ENCODE measurements at places on chromosomes 7 and 10.
A peak's percentile ranks its signal among the peaks of the same experiment; 100 is the strongest.

GRCh38 chr7:16998481-16999051 is 116.8 kb upstream of the AGR3 start:
- DNase-seq = no peak

GRCh38 chr7:134485203-134485602 is 26.3 kb upstream of the AKR1B1 start:
- no peak for DNase-seq

DNA sequence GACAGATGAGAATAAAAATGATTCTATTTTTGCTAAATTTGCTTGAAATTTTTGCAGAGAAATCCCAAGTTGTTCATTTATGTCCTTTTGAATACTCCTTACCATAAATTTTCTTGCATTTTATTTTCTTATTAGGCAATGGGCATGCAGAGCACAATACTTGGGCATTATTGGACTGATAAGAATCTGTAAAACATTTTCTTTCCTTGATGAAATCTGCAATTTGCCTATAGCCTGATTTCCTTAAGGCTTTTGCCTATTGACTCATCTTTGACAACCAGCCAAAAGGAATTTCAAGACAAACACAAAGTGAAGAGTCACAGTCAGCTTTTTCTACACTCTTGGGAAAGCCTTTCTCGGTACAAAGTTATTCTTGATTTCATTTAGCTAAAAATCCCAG is 30.5 kb upstream of the GNAT3 start:
- DNase-seq = no peak

DNA sequence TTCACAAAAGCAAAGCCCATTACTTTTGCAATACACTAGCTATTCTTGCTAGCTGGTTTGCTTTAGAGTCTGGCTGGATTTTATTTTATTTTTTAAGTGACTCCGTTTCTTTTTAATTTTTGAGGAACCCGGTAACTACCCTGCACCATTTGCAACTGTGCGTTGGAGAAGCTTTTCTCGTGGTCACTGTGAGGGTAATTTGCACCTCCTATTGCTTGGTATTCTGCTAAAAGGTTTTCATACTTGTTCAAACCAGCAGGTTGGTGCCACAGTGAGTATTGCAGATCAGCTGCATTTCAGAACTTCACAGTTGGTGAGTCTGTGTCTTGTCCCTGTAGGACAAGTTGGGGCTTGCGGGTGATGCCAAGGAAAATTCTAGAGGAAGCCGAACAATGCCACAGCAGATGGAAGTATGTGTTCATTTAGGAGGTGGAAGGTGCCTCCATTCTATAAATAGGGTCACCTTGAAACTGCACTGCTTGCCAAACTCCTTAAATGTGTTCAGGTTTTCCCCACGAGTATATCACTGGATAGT is 3.9 kb upstream of the NMT2 start:
- DNase-seq = no peak

GRCh38 chr7:100951888-100952560 is 2.7 kb downstream of the MUC3A start:
- no peak for DNase-seq

DNA sequence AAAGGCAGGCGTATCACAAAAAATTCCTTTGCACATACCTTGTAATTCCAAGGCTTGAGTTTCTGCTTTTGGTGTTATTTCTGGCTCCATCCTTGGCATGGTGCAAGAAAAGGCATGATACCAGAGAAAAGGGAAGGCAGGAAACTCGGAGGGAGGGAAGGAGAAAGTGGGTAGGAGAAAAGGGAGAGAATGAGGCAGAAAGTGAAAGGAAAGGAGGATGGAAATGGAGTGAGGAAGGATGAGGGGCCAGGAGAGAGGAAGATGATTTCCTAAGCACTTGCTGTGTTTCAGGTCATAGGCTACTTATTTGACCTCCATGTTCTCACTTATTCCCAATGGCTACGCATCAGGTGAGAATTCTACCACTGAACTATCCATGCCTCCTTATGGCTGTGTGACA is 110.8 kb upstream of the JCAD start:
- no peak for DNase-seq

GRCh38 chr10:7481368-7481765 is 70.5 kb upstream of the SFMBT2 start:
- no peak for DNase-seq

DNA sequence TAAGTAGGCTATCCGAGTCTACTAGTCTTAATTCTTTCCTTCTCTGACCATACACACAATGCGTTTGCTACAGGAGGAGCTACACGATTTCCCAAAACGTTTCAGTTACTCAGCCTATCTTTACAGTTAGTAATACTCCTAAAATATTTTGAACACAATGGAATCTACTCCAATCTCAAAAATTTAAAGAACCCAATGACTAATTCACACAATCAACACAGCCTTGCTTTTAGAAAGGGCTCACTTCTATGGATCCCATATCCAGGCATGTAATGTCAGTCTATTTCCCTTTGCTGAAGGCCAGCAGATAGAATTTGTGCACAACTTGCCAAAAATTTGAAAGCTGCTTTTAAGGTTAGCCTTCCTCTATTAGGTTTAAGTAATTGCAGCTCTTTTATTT is 107.2 kb downstream of the VPS41 start:
- no peak for DNase-seq

DNA sequence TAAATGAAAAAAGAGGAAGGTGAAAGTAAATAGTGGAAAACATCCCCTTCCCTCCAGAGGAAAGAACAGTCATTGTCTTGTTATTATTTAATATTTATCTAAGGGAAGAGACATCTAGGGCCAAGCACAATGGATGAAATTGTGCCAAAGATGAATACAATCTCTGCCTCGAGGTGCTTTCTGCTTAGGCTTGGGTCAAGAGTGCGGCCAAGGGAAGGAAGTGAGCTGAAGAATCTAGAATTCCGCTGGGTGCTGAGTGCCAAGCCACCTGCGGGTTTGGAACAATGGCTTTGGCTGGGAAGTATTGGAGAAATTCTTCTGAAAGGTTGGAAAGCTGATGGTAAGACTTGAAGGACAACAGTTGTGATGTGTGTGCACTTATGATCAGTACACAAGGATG is 531.3 kb upstream of the FZD8 start:
- DNase-seq = no peak

- no peak for DNase-seq
These were observed 60.1 kb downstream of the BTRC start for GRCh38 chr10:101414034-101414433.

DNA sequence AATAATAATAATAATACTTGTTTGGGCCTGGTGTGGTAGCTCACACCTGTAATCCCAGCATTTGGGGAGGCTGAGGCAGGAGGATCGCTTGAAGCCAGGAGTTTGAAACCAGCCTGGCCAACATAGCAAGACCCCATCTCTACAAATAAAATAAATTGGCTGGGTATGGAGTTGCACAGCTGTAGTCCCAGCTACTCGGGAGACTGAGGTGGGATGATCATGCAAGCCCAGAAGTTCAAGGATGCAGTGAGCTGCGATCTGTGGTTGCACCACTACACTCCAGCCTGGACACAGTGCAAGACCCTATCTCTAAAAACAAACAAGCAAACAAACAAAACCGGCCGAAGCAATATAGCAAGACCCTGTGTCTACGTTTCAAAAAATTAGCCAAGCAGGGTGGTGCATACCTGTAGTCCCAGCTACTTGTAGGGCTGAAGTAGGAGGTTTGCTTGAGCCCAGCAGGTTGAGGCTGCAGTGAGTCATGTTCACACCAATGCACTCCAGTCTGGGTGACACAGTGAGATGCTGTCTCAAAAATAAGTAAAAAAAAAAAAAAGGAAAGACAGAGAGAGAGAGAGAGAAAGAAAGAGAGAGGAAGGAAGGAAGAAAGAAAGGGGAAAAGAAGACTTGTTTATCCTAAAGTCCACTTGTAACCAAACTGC is 85.6 kb upstream of the KDM7A start:
- no peak for DNase-seq

- DNase-seq = no peak
These were observed 168.6 kb downstream of the NRP1 start for GRCh38 chr10:33165911-33166310.

GRCh38 chr7:126659124-126659523 is 593.6 kb downstream of the GRM8 start:
- DNase-seq = no peak

DNA sequence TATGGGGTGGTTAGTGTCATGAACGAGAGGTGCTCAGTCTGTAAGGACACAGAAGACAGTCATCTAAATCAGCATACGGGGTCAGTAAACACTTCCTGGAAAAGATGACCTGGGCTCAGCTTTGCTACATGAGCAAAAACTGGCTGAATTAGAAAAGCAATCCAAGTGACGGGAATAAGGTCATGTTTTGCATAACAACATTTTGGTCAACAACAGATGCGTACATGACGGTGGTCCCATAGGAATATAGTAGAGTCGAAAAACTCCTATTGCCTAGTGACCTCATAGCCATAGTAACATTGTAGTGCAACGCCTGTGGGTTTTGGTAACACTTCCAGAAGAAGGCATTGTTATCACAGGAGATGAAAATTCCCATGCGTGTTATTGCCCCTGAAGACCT is 92.9 kb downstream of the CTNNA3 start:
- DNase-seq = no peak

DNA sequence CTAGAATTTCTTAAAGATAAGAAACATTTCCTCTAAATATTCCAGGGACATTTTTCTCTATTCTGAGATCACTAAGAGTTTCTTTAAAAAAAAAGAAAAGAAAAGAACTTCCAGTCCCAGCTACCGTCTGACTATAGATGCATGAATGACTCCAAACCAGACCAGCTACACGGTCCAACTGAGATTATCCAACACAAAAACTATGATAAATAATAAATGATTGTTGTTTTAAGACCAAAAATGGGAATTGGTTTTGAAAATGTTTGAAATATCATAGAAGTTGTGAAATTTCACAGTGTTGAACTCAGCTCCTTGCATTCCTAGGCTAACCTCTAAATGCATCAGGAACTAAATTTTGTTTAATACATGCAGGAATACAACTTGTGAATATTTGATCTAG is 1619.6 kb upstream of the LRRTM3 start:
- no peak for DNase-seq

DNA sequence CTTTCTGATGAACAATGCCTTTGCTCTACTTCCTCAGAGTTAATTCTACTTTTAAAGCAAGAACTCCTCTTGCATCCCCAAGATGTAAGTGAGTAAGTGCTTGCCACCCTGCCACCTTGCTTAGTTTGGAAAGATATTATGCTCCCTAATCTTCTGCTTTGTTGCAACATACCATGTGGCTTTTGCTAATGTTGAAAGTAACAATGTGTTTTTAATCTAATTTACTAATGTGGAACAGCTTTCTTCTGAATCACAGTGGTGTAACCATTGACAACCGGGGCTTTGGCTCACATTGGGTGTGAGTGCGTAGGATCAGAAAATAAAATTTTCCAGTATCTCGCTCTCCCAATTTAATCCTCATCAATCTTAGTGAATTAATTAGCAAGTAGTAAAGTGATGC is 254.1 kb upstream of the PTER start:
- no peak for DNase-seq

DNA sequence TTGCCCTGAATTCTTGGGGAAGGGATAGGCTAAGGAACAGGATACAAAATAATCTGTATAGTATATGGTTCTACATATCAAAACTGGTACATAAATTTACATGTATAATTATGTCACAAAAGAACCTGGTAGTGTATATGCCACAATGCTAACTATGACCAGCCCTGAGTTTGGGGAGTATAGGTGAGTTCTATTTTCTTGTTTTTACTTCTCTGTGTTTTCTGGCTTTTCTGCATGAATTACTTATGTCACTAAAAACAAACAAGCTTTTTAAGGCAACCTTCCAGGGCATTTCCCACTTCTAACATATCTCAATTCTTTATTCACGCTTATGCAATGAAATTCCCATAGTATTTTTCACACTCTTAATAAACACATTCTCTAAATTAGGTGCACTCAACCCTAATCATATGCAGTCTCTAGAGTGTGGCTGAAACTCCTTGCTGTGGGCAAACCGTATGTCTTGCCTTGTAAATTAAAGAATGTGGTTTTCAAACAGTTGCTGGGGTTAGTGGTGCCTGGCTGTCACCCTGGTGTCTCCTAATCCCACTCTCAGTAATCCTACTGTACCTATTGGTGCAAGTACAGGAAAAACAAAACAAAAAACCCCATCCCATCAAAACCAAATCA is 14.0 kb upstream of the INSIG1 start:
- DNase-seq = no peak

- DNase-seq = no peak
These were observed 28.6 kb upstream of the LANCL2 start for GRCh38 chr7:55336540-55336939.

DNA sequence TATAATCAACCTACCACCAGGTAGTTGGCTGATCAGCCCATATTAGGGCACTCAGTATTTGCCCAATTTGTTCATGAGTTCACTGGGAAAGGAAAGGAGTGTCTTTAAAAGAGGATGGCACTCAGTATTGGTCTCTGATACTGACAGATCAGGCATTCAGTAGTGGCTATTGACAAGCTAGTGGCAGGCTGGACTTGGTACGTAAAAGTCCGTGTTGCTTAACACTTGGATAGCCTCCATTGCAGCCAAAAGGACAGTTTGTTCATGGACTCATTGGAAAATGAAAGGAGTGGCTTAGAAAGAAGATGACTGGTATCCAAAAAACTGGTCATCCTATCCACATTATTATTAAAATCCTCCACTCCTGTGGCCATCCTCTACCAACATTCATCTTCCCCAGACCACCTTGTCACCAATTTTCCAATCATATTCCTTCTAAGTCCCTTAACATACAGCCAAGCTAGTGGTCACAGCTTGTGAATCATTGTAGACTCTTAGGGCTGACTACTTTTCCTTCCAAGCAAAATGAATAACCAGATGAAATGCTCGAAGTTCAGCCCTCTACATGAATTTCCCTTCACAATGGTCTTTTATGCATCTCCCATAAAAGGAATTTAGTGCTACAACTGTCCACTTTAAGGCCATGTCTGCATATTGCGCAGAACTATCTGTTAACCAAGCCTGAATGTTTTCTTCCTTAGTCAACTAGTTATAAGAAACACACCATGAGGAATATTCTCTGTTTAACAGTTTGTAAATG is 78.6 kb upstream of the MAGI2 start:
- no peak for DNase-seq

GRCh38 chr10:74029943-74030342 is 32.0 kb downstream of the VCL start:
- DNase-seq = no peak

GRCh38 chr7:123573341-123573740 is 15.7 kb upstream of the NDUFA5 start:
- DNase-seq = no peak

- no peak for DNase-seq
These were observed 165.0 kb downstream of the JMJD1C start for GRCh38 chr10:63300801-63301200.

DNA sequence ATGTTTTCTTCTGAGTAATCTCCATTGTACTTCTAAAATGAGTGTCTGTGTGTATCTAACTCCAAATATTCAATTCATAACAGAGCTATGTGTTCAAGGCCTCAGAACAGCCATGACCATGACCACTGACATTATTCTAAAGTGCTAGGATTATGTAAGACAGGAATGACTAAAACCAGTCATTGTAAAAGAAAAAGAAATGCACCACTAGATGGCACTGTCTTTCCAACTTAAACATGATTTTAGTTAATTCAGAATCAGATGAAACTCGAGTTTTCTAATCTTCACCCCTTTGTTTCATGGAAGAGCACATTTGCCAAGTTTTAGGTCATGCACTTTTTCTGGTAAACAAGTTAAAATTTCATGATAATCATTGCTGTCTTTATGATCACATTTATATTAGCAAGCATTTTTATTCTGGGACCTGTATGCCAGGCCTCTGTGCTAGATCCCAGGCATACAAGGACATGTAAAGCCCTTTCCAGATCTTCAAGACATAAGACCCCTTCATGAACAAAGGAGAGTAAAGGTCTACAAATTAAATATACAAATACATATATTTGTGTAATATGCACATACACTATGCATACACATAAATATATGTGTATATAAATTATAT is 26.1 kb upstream of the RSU1 start:
- DNase-seq = peak; percentile 56

- no peak for DNase-seq
These were observed 4.9 kb downstream of the CADPS2 start for GRCh38 chr7:122881324-122881723.
